ENCODE measurements at places on chromosomes 6 and 20. TPM values are rescaled to one million over a fixed set of nuclear protein-coding genes. Genes with fewer than 3 reads are reported as not detected.

Gene SPDEF
- not detected for total RNA-seq

Gene LY86
- total RNA-seq = 4.9 TPM

Gene NOX3
- total RNA-seq = not detected

Gene SRMS
- not detected for total RNA-seq

Gene NPBWR2
- total RNA-seq = not detected

Gene BNIP5
- not detected for total RNA-seq

Gene C20orf141
- total RNA-seq = not detected

Gene OR12D3
- not detected for total RNA-seq

Gene GCNT2
- total RNA-seq = 17.2 TPM

Gene SLA2
- total RNA-seq = 3.7 TPM

Gene VSX1
- not detected for total RNA-seq

Gene EDN3
- 220 TPM for total RNA-seq

GRCh38 chr20:62080249-62080990, 14.7 kb upstream of the TAF4 start:
- no peak for DNase-seq

GRCh38 chr20:40144581-40144980, 544.5 kb downstream of the MAFB start:
- DNase-seq = no peak

GRCh38 chr6:116392132-116393013, 21.6 kb downstream of the DSE start:
- DNase-seq = no peak

DNA sequence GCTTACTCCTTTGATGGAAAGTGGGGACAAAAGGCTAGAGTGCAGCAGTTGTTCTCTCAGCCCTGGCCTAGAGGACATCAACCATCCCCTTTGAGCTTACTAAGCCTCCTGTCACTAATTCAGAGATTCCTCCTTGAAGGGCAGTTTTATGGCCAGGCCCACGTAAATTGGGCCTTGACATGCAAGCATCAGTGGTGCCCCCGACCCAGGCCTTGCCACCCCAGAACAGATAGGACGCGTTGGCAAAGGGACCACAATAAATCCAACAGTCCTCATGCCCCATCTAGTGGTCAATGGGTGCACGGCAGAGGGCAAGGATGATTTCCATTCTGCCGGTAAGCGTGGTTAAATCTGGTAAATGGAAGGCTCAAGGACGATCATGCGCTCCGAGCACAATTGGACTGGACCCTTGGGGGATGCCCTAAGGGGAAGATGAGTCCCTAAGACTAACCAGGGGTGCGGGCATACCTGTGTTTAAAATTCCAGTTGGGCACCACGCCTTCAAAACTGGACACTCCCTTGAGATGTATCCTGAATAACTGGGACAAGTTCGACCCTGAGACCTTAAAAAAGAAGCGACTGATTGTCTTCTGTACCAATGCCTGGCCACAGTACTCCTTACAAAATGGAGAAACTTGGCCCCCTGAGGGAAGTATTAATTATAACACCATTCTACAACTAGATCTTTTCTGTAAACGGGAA, 32.6 kb downstream of the CEP85L start:
- no peak for DNase-seq

GRCh38 chr6:130018744-130019325, 454 bp downstream of the L3MBTL3 start:
- DNase-seq = no peak

- DNase-seq = no peak
Observed at GRCh38 chr6:21885532-21886114, 292.1 kb downstream of the SOX4 start.

GRCh38 chr6:85245004-85245403, 204.9 kb upstream of the NT5E start:
- DNase-seq = no peak

DNA sequence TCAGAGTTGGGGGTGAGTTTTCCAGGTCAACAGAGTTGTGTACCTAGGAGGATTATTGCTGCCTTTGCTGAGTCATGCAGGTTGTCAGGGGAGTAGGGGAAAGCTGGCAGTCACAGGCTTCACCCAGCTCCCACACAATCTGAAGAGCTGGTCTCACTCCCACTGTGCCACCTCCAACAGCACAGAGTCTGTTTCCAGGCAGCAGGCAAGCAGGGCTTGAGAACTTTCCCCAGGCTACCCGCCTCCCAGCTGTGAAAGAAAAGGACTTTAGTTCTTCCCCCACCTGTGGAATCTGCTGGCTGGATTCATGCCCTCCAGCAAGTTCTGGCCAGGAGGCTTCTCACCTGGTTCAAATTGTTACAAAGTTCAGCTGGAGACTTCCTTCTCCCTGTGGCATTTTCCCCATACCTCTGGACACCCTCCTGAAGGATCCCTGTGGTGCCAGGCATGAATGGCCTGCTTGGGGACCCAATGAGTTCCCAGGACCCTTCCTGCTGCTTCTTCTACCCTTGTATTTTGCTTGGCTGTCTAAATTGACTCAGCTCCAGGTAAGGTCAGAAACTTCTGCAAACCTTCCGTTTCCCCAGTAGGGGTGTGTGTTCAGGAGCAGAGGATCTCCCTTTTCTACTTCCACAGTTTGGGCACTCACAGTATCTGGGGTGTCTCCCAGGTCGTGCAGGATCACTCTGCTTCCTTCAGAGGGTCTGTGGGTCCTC, 378.1 kb upstream of the MAN1A1 start:
- DNase-seq = no peak

DNA sequence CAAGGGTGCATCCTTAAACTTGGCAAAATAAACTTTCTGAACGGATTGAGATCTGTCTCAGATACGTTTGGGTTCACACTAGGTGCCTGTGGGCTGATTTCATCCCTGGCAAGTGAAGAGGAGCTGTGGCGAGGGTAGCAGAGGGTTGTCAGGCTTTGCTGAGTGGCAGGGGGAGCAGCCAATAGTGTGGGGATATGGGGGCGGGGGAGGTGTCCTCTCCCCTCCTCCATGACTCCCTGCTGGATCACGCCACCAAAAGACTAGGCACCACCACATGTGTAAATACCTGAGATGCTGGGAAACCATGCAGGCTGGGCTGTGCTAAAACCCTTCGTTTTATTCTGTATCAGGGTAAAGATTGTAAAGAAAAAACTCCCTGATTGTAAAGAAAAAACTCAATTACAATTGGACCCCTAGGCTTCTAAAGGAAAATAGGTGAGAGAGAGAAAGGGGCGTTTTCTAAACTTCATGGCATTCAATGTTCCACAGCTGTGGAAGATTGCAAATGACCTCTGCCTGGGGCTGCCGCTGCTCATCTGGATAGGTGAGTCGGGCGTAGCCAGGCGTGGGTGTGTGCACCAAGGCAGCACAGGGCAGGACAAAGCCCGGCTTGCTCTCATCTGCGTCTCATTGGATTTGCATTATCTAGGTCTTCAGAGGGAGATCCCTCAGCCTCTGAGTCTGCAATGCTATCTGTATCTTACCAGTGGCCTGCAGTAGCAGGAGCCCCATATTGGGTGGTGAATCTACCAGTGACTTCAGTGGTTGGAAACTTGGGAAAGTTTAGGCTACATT, 26.9 kb upstream of the ADTRP start:
- no peak for DNase-seq

DNA sequence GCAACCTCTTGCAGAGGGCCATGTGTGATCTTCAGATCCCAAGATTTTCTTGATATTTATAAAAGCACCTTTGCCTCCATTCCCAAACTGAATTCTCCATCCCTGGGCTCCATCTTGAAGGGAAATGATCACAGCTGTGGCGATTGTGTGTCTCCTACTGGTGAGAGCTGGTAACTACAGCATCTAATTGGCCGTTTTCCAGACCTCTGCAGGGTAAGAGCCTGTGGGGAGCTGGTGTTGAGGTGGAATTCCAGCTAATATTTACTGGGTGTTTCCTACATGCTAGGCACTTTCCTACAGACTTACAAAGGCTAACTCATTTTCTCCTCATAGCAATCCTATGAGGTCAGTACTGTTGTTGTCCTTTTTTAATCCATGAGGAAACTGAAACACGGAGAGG, 59.2 kb upstream of the FNDC1 start:
- DNase-seq = no peak

DNA sequence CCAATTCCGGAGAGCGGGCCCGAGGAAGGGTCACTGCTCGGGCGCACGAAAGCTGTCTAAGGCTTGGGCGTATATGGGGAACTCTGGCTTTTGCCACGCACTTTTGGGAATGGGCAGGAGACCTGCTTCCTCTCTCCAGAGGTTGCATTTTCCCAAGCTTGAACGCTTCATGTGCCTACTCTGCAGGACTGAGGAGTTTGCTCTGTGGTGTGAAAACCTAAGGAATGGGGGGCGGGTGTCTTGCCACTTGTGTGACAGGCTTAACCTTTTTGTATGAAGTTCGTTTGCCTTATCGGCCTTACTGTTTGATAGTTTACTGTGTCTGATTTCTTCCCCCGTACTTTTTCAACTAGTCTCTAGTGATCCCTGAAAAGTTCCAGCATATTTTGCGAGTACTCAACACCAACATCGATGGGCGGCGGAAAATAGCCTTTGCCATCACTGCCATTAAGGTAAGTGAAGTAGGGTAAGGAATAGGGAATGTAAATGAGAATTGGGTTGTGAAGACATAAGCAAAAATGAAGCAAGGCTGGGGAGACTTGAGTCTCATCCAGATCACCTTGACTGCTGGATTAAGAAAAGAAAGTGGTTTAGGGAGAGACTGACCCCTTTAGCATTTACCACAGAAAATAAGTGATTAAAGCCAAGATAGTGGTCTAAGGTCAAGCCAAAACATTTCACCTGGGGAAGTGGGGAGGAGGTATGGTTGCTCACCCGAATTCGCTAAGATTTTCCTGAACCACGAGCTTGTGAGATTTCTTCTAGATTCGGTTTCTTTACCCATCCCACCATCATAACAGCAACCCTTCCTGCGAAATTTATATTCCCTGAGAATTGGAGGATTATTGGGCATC, 627 bp downstream of the RPS18 start:
- DNase-seq = no peak

GRCh38 chr20:47263465-47264084, 92.9 kb downstream of the ZMYND8 start:
- DNase-seq = no peak

DNA sequence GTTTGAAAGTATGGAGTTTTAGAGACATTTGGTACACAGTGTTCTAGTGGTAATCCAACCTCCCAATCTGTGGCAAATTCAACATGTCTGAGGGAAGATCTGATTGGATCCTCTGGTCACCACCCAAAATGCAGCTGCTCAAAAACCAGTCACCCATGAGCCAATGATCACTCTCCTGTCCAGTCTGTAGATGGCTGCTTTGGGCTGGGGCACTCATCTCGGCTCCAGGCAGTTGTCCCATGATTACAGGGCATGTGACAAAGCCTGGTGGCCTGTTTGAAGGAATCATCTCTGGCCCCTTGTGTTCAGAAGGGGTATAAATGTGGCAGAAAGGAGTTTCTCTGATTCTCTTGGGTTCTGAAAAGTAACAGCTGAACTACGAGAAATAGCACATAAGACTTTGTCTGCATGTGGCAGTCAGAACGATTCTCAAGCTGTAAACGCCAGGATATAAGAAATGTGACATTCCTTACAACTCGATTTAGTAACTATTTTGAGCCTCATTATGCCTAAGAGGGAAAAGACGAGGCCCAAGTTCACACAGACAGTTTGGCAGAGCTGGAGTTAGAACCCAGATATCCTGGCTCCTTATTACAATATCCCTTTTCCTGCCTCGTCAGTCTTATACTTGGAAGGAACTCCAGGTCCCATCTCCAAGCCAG, 3.9 kb upstream of the C20orf202 start:
- DNase-seq = no peak

DNA sequence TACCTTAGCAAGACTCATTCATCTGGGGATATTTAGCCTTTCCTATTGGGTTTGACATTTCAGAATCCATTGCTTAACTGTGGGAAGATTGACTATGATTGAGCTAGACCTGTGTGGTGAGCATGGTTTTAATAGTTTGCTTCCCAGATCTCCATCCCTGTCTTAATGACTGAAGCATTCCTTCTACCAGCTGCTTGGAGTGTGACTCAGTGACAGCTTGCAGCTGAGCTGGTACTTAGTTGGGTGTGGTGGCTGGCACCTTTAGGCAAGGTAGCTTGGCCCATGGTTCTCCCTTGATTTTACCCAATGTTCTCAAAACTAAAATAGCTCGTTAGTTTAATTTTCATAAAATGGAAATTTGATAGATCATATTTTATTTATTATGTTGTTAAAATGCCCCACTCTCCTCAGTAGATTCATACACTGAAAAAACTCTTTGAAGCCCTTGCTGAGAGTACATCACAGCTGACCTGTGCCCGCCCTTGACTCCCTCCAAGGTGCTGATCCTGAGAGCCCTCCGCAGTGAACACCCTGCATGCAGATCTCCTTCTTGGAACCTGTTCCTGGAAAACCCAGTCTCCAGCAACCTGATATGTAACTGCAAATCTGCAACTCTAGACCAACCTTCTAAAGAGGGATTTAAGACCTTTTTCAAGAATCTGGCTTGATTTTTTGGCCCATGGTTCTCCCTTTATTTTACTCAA, 19.1 kb downstream of the DOK5 start:
- no peak for DNase-seq

DNA sequence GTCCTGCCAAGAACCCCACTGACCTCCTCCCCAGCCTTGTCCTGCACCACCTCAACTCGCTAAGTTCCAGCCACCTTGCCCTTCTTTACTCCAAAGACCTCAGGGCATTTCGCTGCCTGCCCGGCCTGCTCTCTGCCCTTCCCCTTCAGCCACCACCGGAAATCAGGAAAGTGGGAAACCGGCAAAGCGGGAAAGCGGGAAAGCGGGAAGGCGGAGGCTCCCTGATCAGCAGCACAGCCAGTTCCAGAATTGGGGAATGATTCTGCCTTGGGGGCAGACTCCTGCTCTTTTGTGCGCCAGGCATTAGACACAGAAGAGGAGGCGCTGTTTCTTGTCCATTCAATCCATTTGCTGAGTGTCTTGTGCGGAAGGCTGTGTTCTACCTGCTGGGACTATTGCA, 111.3 kb downstream of the ZDHHC14 start:
- no peak for DNase-seq

- no peak for DNase-seq
Observed at GRCh38 chr20:17835240-17835933, 133.2 kb downstream of the SNX5 start.

DNA sequence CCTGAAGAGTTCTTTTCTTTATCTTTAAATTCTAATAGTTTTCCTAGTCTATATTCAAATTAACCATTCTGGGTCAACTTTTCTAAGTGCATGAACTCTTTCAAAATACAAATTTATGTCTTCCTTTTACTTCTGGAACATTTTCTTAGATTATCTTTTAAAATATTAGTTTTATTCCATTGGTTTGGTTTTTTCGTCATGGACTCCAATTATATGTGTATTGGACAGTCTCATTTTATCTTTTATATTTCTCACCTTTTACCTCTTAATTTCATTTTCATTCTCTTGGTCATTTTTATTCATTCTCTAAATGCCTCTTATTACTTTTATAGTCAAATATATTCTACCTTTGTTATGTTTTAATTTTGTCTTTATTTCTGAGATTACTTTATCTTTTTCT, 356.7 kb upstream of the MMS22L start:
- no peak for DNase-seq
